ENCODE measurements at places on chromosomes 7 and 10.

- ATAC-seq, result no peak
Measured at GRCh38 chr10:14618674-14619073, 156.0 kb downstream of the FAM107B start.

DNA sequence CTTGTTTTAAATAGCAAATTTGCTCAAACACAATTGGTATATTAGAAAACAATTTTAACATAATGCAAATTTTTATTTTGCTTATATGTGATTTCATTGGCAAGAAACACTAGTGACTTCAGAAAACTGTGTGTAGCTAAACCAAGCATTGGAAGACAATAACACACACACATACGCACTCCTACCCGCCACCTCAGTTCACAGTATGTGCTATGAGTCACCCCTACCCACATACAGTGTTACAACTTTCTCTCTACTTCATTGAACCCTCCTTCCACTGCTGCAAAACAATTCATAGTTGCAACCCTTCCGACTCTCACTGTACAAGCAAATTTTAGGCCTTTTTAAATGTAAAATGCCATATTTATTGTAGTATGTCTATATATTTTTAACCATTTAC is 119.9 kb upstream of the THSD7A start:
- ATAC-seq, result no peak

DNA sequence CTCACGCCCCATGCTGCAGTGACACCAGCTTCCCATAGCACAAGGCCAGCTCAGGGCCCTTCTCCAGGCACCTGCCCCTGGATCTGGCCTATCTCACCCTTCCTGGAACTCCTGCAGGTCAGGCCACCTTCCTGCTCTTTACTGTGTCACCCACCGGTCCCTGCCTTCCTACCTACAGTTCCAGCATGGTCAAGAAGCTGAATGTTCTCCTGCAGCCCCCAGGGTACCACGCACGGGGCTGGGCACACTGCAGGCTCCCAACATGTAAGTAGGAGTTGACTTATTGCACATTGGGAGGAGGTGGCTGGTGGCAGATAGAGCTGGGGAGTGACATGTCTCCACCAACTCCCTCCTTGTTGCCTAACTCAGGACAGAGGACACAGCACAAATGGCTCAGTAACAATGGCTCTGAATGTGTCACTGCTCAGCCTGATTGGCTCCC is 14.5 kb downstream of the ITPRIP start:
- ATAC-seq, result no peak

- ATAC-seq, result no peak
Measured at GRCh38 chr7:21106296-21106732, 319.6 kb upstream of the SP8 start.

- ATAC-seq, result no peak
Measured at GRCh38 chr7:496528-497295, 22.9 kb downstream of the PDGFA start.

- no peak for ATAC-seq
Measured at GRCh38 chr10:44391981-44392380, 7.1 kb upstream of the CXCL12 start.

GRCh38 chr10:44400541-44400940 is 15.6 kb upstream of the CXCL12 start:
- no peak for ATAC-seq

GRCh38 chr10:71083716-71083975 is 128.7 kb upstream of the UNC5B start:
- no peak for ATAC-seq

DNA sequence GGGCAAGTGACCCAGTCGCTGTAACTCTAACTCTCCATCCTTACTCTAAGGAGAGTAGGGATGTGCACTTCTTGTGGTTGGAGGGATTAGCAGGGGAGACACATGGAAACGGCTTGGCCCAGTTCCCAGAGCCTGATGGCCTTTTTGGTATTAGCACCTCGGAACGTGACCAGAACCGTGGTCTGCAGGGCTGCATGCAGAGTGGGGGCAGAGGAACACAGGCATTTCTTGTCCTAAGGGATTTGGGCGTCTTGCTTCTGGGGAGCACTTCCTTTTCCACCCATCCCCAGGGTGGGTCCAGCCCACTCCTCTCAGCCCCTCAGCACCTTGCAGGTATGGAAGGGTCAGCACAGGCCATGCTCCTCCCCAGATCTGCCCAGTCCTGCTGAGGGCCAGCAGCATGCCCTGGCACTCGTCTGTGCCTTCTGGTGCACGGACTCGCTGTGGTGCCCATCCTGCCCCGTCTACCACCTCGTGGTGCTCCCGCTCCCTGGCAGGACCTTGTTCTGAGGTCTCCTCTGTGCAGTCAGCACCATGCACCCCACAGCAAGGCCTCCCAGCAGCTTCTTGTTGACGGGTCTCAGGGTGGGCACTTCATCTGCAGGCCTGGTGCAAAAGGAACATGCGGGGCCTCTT is 109.6 kb downstream of the ACTR3B start:
- no peak for ATAC-seq

DNA sequence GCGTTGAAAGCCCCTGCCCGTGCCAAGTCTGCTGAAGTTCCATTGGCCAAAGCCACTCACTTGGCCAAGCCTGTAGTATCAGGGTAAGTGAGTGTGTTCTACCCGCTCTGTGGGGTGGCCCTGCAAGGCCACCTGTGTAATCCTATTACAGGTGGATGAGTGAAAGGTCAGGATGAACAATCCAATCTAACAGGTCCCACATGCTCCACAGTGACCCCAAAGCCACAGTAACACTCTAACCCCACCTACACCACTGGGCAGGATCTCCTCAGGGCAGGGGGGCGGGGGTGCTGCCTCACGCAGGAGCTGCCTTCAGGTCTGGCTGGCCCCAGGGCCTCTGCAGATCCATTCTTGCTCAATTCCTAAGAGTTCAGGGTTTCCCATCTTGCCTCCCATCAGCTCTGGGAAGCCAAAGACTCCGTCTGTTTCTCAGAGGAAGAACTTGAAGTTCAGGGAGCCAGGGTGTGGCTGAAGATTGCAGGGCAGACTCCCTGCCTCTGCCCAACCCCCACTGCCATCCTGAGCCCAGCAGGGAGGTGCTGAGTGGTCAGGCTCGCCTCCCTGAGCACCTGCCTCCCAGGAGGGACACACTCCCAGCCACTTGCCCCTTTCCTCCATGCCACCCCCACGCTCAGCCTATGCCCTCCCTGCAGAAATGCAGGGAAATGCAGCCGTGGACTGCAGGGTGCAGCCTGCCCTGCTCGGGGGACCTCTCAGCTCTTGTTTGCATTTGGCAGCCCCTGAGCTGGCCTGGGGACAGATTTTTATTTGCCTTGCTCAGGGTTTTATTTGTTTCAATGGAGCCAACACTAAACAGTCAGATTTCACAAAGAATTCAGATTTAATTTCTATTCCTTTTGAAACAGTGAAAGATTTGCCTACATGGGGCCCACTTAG is 9.8 kb upstream of the COMTD1 start:
- ATAC-seq, result peak; percentile 49

DNA sequence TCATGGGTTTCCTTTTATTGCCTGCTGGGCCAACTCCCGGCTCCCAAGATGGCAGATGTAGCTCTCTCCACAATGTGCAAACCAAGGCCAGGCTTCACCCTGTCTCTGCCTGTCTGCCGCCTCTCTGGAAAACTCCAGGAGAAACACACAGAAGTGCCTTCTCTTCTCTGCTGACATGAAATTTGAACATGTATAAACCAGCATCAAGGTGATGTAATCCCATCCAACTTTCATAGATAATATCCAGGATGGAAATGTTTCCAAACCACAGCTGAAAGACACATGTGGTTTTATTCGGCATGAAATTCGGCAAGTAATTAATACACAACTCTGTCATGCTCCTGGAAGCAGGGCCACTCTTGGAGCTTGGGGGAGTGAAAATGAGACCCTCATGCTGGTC is 297.2 kb downstream of the C7orf25 start:
- ATAC-seq, result no peak

DNA sequence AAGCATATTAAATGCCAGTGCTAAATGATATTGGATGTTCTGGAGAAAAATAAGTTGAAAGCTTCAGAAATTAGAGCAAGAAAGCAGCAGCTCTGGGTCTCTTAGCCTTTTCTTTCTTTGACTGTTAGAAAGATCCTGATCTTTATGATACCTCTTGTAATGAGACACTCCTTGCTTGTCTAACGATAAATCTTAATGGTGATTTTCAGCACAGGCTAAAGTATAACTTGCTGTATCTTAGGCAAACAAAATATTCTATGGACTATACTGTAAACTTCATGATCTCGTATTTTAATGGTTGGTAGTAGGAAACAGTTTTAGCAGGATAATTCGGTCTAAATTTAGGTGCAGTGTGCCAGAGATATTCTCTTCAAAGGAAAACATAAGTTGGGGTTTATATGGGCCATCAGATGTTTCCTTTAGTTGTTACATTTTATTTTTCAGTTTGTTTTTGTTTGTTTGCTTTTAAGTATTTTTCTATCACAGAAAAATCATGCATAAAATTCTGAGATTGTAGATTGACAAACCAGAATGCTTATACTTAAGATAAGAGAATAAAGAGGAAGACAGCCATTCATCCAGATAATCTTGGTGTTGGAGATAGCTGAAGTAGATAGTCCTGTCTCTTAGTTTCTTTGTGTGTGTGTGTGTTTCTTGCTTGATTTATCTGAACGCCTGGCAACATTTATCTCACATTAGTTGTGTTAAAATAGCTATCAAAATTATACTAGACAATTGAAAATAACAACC is 4.7 kb downstream of the CASD1 start:
- ATAC-seq, result no peak

GRCh38 chr10:89122433-89123051 is 84.6 kb downstream of the CH25H start:
- ATAC-seq, result no peak

DNA sequence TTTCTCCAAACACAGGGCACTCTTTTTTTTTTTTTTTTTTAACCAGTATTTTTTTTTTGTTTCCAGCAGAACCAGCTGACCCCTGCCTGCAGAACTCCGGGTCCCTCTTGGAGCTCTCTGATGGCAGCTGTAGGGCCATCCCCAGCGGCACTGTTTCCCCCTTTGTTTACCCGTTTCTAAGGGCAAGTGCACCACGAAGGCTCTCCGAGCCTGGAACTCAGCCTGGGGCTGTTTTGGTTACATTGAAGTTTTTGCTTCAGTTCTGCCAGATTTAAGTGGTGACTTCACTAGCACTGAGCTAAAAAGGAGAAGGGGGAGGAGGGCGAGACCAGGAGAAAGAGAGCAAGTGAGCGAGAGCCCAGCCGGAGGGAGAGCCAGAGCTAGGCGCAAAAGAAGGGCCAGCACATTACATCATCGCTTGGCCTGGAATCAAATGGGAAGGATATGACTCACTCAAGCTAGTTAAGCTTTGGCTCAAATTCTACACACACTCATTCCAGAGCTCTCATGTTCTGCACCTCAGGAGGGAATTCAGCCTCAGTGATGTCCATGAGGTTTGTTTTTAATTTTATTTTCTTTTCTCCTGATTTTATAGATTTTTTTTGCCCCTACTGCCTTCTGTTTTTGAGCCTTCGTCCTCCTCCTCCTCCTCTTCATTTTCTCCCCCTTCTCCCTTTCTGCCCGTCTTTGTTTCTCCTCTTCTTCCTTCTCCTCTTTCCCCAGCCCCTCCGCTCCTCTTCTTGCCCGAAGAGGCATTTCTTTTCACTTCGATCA is 272.3 kb downstream of the TRIL start:
- ATAC-seq, result peak; percentile 97

GRCh38 chr7:158309868-158310763 is 277.5 kb downstream of the PTPRN2 start:
- ATAC-seq, result no peak

DNA sequence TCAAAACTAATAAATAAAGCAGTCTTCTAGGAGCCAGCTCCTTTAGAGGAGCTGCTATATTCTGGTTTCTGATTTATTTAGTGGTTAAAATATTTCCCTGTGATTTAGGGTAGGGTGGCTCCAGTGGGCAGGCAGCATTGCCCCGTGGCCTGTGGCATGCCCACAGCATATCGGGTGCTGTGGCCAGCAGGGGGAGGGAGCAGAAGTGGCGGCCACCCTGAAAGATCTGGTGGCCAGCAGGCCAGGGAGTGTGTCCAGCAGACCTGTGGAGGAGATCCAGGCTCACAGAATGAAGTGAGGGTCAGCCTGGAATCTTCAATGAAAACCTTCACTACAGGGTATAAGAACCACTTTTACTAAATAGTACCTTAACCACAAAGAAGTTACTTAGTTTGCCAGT is 189.2 kb downstream of the TAX1BP1 start:
- ATAC-seq, result no peak

Measured in motor neuron (in vitro differentiated cells).